ENCODE measurements at places on chromosomes 12 and 14.

DNA sequence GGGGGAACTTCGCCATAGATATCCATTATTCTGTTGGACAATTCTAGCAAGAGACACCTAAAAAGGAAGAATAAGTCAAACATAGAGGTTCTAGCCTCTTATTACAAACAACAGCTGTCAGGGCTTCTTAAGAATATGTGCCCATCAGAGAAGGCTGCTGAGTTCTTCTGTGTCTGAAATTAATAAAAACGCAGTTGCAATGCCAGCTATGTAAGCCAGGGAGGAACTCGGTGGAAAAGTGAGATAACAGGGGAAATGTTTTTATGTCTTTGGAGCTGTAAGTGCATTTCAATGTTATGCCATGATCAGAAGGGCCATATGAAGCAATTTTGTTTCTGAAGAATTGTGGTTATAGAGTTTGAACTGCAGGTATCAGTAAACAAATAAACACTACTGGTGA, 95.0 kb downstream of the SYT1 start:
- no peak for ATAC-seq

DNA sequence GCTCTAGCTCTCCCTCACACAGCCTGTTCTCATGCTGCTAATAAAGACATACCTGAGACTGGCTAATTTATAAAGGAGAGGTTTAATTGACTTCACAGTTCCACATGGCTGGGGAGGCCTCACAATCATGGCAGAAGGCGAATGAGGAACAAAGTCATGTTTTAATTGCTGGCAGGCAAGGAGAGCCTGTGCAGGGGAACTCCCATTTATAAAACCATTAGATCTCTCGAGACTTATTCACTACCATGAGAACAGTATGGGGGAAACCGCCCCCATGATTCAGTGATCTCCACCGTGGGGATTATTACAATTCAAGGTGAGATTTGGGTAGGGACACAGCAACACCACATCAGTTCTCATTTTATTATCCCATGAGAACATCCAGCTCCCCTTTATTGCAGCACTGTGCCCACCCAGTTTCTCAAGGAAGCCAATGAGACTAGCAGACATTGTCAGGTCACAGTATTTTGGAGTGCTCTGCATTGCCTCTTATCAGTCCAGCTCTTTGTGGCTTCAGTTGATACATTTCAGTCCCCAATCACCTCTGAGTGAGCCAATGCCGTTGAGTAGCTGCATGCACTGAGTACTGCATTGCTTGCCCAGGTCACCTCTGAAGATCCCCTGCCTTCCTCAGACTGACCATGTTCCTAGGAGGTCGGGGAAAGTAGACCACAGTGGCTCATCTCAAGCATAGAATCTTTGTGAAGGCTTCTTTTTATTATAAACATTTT, 131.2 kb downstream of the CRADD start:
- ATAC-seq, result no peak

GRCh38 chr12:24839268-24839791, 109.6 kb downstream of the BCAT1 start:
- ATAC-seq, result peak; percentile 90

DNA sequence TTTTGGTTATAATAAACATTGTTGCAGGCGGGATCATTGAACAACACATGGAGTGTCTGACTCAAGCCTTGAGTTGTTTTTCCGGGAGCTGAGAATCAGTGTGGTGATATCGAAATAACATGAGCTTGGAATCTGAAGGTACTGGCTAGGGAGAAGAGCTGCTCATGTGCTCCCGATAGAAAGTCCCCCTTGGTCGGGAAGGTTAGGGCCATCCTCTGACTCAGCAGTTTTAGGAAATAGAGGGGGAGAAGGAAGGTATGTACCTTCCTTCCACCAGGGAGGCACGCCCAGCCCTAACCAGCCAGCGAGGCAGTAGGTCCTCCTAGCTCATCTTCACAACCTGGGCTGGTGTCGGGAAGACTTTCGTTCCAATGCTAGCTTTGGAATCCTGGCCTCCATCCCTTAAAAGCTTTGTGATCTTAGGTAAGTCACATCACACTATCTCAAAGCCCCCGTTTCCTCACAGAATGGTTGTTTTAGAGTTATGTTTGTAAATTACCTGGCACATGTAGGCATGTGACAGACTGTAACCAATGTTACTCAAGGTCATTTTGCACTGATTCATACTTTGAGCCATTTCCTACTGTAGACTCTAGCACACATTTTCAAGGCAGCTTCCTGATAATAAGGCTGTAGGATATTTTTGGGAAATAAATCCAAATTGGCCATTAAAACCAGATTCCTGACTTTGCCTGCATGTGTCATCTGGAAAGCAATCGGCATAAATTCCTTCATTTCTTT, 1.9 kb upstream of the RAB35 start:
- ATAC-seq, result no peak

DNA sequence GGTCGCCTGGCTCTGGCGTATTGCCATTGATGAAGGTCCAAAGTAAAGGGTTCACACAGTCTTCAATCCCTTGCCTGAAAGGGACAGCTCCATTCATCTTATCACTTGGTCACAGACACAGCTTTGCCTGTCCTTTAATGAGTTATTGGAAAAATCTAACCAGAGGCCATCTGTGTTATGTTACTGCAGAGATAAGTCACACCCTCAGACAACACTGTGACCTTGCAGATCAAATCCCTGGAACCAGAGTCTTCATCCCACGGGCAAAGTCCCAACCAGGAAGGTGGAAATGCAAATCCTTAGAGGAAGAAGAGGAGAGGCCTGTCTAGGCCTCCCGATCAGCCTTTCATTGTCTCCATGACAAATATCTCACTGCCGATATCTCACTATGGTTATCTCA, 68.3 kb upstream of the SCN8A start:
- no peak for ATAC-seq

DNA sequence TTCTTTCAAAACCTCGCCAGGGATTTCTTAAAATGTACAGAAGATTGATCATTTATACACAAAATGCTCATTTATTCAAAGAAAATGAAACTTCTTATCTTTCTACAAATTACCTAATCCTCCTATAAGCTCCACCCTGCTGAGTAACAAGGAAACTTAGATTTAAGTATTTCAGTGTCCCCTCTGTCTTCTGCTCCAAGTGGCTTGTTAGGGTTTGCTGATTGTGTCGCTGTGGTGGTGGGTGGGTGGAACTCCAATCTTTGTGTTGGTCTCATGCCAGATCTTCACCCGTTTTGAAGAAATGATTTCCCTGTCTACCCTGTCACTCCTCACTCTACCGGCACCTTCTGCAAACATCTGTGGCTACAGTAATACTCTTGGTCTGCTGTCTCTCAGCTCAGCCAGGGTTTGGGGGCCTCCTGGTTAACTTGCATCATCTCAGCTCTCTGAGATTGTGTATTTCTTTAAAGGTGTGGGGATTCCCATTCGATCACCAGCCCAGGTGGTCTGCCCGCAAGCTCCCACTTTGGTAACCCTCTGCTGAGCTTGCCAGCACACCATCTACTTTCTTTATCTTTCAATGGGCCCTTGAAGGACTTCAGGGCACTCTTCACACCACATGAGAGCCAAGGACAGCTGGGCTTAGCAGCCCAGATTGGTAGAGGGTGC, 73.8 kb downstream of the DRAM1 start:
- peak; percentile 67 for ATAC-seq

Measured in activated T-helper 17 cell treated with anti-CD3 and anti-CD28 coated beads, Interleukin-2, amount 50 U/mL, for 72 hours (primary cell).